ENCODE measurements at places on chromosomes 16 and 17. TPM values are rescaled to one million over a fixed set of nuclear protein-coding genes. Genes with fewer than 3 reads are reported as not detected.

GRCh38 chr16:52581530-52581929, 34.6 kb upstream of the TOX3 start:
- no peaks in the 10 kb centered on the region for H3K27me3 ChIP-seq
- DNase-seq: no peak
- no peaks in the 10 kb centered on the region for H3K36me3 ChIP-seq
- no peaks in the 10 kb centered on the region for H3K4me1 ChIP-seq

The WNT9B gene
- not detected for total RNA-seq

GRCh38 chr17:78680436-78680835, 101.6 kb downstream of the CYTH1 start:
- no peak overlapping the region for H3K27ac ChIP-seq
- no peaks in the 10 kb centered on the region for H3K27me3 ChIP-seq
- H3K36me3 ChIP-seq: peaks cover 2% of the 10 kb centered on the region
- peak; percentile 29 for DNase-seq
- H3K4me3 ChIP-seq: no peak overlapping the region
- H3K4me1 ChIP-seq: peaks cover 7% of the 10 kb centered on the region

The CNTNAP1 gene
- 40.1 TPM for total RNA-seq

The GH2 gene
- not detected for total RNA-seq

GRCh38 chr17:21161498-21162393, 35.0 kb downstream of the DHRS7B start:
- H3K4me1 ChIP-seq: peaks cover 10% of the 10 kb centered on the region
- H3K27ac ChIP-seq: peak overlapping the region; percentile 81
- H3K4me3 ChIP-seq: no peak overlapping the region
- H3K27me3 ChIP-seq: no peaks in the 10 kb centered on the region
- H3K36me3 ChIP-seq: no peaks in the 10 kb centered on the region

DNA sequence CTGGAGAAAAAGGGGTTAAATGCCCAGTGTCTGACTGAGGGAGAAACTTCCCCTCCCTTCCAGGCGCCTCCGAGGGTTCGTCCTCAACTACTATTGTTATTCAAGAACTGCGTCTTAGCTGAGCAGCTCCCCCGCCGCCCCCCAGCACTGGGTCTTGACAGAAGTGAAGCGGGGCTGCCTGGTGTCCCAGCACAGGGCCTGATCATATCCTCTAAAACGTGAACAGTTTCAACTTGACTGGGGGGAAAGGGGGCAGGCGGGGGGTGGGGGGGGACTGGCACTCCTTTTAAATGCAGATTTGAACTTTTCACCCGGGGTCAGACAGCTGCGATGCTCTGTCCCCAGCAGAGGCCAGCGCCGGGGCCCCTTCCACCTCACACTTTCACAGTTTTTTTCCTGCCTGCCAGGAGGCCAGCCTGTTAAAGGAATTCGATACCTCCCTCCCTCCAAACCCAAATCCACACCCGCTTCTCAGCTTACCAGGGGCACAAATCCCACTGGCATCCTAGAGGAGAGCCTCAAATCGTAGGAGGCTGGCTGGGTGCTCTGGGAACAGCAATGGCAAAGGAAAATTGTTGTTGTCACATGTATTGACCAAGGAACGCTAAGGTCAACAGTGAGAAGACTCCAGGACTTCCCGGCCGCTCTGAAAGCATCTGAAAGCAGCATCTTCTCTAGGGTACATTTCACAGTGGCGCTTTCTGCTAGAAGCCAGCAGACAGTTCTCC, 14.5 kb downstream of the ZFHX3 start:
- no peaks in the 10 kb centered on the region for H3K27me3 ChIP-seq
- H3K4me3 ChIP-seq: no peak overlapping the region
- peak overlapping the region; percentile 13 for H3K27ac ChIP-seq
- no peaks in the 10 kb centered on the region for H3K36me3 ChIP-seq
- H3K4me1 ChIP-seq: peaks cover 16% of the 10 kb centered on the region
- no peak for DNase-seq

DNA sequence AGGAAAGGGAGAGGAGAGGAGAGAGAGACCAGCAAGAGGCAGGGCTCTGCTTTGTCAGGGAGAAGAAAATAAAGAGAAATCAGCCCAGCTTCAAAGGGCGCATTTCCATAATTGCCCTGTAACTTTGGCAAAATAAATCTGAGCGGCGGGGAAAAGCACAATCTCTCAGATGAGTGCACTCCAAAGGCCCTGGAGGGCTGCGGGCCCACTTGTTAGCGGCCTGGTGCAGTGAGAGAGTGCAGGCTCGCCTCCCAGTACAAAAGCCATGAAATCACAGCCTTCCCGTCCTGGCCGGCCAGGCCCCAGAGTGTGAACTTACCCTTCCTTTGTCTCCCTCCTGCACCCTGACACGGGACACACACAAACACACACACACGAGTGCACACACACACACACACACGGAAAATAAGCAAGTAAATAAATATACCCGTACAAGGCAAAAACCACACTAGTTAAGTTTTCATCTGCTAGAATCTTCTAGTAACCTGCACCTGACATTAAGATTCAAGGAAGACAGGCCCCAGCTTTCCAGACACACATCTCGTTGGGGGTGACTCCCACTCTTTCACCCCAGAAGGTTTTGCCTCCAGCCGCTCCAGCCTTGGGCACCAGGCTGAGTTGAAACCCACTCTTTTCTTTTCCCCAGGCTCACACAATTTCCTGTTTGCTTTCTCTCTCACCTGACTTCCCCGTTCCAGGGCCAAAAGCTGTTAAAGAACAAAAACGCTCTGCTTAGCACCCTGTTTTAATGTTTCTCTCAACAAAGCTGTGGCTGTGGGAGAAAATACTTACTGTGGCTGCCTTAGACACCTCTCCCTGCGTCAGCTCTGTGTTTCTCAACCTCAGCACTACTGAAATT, 8.5 kb downstream of the IRX3 start:
- no peak overlapping the region for H3K4me3 ChIP-seq
- H3K36me3 ChIP-seq: no peaks in the 10 kb centered on the region
- no peaks in the 10 kb centered on the region for H3K4me1 ChIP-seq
- H3K27ac ChIP-seq: no peak overlapping the region

The RND2 gene
- total RNA-seq: 0.99 TPM

The OTOA gene
- total RNA-seq: not detected

The NOG gene
- 0.99 TPM for total RNA-seq

DNA sequence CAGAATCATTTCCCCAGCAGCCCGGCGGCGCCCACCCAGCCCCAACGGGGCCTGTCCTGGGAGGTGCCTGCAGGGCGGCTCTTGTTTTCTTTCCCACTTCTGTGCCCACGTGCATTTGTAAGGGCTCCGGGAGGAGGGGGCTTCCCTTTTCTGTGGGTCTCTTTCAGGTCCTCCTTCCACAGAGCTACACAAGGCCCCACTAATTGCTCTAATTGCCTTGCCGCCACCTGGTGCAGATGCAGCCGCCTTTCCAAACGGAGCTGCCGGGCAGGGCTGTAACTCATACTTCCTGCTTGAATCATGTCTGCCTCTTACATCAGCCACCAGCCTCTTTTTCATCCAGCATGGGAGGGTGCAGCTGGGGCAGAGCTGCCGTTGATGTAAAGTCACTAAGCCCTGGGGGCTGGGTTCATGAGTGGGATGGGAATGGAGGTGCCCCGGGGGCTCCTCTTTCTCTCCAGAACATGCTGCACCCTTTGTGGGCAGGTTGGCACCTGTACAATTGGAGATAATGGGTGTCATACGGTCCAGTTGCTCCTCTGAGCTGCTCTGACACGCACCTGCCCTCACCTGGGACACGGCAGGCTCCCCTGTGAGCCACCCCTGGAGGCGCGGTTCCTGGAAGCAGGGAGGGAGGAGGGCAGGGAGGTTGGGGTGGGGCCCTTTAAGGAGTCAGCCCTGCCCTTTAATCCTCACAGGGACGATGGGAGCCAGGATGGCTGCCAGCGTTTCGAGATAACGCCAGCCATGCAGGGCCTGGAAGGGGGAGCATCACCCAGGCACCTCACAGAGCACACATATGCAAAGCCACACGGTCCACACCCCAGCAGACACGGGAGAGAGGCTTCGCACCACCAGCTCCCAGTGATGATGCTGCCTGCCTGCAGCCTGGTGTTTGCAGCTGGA, 41.1 kb upstream of the KLHDC4 start:
- peak overlapping the region; percentile 45 for H3K4me3 ChIP-seq
- H3K27me3 ChIP-seq: no peaks in the 10 kb centered on the region
- peaks cover 15% of the 10 kb centered on the region for H3K4me1 ChIP-seq
- DNase-seq: peak; percentile 90
- no peaks in the 10 kb centered on the region for H3K36me3 ChIP-seq

The TEFM gene
- 10.3 TPM for total RNA-seq

DNA sequence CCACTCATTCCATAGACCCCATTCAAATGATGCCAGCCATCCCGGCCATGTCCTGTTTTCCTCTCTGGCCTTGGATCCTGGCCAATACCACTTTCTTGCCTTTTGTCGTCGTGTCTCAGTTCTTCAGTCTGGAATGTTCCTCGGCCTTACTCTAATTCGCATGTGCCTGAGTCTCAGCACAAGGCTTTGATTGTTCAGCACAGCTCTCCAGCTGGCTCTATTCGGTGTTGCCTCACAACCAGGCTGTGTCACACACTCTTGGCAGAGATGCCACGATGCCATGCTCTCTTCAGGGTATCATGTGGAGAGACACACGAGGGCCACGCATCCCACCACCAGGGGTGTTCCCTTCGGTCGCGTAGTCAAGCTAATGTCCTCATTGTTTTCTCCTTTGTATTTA, 1.8 kb upstream of the VPS4A start:
- DNase-seq: peak; percentile 15
- no peaks in the 10 kb centered on the region for H3K27me3 ChIP-seq
- H3K36me3 ChIP-seq: no peaks in the 10 kb centered on the region
- H3K4me3 ChIP-seq: no peak overlapping the region

DNA sequence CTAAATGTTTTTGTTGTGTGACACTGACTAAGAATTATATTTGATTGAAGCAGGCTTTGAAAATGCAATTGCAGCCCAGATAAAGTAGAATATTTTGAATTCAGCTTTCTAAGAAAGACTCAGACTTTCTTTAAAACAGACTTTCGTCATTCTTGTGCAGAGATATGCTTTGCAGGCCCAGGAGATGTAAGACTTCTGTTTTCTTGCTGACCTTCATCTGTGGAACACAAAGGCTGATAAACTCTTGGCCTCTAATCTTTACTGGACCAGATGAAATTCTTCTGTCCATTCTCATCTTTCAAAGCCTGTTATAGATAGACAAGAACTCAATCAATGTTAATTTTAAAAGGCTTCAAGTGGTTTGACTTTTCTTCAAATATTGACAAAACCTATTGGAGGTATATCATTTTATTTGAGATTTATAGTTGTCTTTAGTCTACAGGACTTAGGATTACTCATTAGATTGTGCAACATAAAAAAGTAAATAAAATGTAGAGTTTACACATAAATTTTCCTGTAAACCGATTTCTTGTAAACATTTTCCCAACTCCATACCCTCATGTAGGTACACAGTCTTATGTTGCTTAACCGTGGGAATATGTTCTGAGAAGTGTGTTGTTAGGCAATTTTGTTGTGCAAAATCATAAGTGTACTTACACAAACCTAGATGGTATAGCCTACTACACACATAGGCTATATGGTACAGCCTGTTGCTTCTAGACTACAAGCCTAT, 94.2 kb downstream of the MAP2K4 start:
- no peaks in the 10 kb centered on the region for H3K27me3 ChIP-seq
- no peaks in the 10 kb centered on the region for H3K4me1 ChIP-seq
- H3K36me3 ChIP-seq: no peaks in the 10 kb centered on the region
- DNase-seq: no peak
- no peak overlapping the region for H3K27ac ChIP-seq

DNA sequence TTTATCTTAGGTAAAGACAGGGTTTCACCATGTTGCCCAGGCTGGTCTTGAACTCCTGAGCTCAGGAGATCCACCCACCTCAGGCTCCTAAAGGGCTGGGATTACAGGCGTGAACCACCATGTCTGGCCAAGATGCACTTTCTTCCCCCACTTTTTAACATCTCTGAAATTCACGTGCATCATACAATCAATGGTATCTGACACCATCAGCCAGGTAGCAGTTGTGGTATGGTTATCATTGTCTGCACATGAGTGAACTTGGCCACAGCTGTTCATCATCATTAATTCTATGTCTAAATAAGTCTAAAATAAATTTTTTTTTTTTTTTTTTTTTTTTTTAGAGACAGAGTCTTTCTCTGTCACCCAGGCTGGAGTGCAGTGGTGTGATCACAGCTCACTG, 34.2 kb upstream of the MYLK3 start:
- DNase-seq: no peak
- no peaks in the 10 kb centered on the region for H3K4me1 ChIP-seq
- no peak overlapping the region for H3K27ac ChIP-seq
- no peak overlapping the region for H3K4me3 ChIP-seq
